CD4-positive, alpha-beta T cell (primary cell): ENCODE measurements at places on chromosomes 12 and 14. TPM values are rescaled to one million over a fixed set of nuclear protein-coding genes. Genes with fewer than 3 reads are reported as not detected.

Gene DPF3
- 0.31 TPM for total RNA-seq

DNA sequence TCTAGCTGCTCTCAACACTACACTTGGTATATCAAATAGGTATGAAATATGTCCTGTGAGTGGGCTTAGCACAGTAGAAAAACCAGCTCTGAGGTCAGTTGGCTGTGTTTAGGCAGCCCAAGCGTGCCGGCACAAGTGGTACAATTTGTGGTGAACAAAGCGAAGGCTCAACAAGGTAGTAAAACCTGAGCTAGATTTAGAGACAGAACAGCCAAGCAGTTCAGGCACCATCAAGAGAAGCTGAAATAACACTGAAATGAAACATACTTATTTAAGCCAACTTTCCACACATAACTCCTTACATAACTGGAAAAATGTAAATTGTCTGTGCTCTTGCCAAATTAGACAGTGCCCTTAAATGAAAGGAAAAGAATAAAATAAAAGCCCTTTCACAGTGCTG is 596.8 kb upstream of the FBXO33 start:
- no peak for DNase-seq

DNA sequence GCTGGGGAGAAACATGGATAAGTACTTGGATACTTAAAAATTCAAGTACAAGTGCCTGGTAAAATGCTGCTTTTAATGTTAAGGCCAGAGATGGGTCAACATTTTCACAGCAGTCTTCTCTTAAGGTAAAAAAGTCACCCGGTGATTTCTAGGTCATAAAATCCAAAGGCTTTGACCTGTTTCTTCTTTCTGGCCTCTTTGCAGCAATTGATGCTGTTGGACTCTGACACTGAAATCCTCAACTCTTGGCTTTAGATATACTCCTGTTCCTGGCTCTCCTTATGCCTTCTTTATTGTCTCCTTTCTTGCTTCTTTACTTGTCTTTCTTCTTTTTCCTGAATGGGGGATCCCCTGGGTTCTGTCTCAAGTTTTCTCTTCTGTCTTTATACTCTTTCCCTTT is 189.2 kb downstream of the SSPN start:
- DNase-seq: no peak

Gene VRTN
- total RNA-seq: not detected

DNA sequence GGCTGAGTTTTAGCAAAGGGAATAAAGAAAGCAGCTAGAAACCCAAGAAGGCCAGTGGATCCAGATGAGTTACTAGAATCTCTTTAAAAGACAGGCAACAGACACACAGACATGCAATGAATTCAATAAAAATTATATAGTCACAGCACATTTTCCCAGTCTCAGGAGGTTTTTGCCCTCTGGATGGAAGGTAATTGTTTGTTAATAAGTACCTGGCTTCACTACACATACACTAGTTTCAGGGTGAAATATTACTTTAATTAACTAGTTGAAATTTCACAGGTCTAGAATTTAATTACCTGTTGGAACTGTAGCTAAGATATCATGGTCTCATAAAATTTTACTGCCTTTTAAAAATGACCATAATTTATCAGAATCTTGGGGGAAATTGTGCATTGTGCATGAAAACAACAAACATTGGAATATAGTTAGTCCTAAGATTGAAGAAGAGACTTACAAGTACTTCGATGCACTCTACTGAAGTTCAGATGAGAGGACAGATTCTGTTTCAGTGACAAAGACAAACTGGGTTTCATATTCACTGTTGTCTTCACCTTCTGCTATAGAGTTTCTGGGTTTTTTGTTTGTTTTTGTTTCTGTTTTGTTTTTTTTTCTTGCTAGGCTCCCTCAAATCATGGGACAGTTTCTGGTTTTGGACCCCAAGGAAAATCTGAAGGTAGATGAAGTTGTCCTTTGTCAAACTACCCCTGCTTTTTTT is 277.0 kb upstream of the GARIN6 start:
- no peak for DNase-seq

Gene FITM1
- 1.5 TPM for total RNA-seq

- DNase-seq: no peak
Measured at GRCh38 chr12:99765469-99766114, 118.0 kb downstream of the GARIN6 start.

DNA sequence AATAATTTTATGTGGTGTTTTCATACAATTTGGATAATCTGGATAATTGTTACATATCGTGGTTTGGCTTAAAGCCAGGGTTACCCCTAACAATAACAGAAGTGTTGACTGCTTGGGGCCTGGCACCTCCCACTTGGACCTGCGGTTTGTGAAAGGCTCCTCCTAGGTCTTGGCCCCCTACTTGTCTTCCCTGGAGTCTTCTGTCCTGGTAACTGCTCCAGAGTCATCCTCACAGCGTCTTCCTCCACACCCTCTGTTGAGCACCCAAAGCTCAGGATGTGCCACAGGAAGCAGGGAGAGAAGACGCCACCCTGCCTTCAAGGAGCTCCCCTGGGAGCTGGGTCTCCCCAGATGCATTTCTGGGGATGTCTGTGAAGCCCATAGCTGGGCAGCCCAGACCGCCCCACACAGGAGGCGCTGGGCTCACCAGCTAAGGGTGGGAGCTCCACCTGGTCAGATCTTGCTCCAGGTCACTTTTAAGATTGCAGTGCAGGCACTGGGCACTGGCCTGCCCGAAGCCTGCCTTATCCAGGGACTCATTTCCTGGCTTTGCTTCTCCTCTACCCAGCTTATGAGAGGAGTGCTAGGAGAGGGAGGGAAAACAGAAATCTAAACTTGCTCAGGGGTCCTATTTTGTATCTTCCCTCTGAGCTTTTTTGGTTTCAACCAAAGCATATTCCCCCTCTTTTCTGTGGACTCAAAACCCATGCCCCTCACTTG is 98.2 kb downstream of the ZFP36L1 start:
- DNase-seq: no peak

DNA sequence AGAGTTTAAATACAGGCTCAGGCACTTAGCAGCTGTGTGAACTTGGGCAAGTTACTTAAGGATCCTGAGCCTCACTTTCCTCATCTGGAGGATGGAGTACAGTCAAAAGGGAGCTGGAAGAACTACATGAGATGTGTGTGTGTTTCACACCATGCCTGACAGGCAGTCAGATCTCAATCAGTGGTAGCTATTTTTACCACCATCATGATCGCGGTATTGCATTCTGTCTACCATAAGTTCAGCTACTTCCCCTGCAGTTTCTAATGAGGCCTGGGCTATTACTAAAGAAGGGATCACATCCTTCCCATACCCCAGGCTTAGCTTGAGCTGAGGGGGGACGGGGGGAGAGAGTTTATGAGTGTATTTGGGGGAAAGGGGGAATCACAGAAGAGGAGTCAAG is 7.0 kb downstream of the AQP6 start:
- DNase-seq: no peak

GRCh38 chr14:58553959-58554358 is 83.8 kb upstream of the DACT1 start:
- no peak for DNase-seq

DNA sequence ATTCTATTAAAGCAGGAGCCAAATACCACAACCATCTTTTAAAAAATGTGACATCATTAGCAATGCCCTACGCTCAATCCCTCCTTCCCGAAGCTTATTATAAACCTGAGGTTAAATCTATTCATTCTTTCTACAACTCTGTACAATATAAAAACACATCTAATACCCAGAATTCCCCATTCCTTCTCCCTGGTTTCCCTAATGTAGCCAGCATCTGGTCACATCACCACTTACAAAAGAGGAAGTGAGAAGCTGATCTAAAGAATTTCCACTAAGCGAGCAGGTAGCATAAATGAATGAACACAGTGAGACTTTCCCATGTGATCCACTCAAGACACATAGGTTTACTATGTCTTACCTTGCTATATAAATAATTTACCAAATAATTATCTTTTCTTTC is 90.4 kb downstream of the LRP6 start:
- DNase-seq: no peak

GRCh38 chr12:92039046-92039445 is 106.6 kb downstream of the BTG1 start:
- DNase-seq: no peak

Gene CLSTN3
- 29.1 TPM for total RNA-seq

GRCh38 chr12:1662761-1663439 is 28.0 kb upstream of the ADIPOR2 start:
- DNase-seq: no peak

- DNase-seq: no peak
Measured at GRCh38 chr12:1413930-1414329, 180.5 kb downstream of the FBXL14 start.
